NCI-H2227 treated with DMSO at 0.1 percent for 48 hours (cell line): ENCODE measurements at places on chromosomes 16 and 17.
A peak's percentile ranks its signal among the peaks of the same experiment; 100 is the strongest.

- DNase-seq: no peak
These were observed 25.5 kb downstream of the KDM8 start for GRCh38 chr16:27228621-27229501.

DNA sequence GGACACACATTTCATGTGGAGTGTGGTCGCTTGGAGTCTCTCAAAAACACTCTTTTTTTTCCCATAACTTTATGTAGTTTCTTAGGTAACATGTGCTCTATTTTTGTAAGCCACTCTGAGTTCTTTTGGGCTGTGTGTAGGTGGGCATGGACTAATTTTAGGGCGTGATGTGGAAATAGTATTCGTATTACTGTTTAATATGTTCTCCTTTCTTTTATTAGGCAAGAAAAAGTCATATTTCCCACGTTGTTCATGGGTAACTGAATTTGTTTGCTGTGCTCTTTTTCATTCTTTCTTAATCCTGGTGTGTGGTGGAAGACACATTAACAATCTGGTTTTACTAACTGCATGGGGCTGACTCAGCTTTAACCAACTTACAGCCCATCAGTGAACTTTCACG, 27.4 kb downstream of the NDEL1 start:
- no peak for DNase-seq

- no peak for DNase-seq
These were observed 8.8 kb downstream of the XYLT2 start for GRCh38 chr17:50354776-50355175.

DNA sequence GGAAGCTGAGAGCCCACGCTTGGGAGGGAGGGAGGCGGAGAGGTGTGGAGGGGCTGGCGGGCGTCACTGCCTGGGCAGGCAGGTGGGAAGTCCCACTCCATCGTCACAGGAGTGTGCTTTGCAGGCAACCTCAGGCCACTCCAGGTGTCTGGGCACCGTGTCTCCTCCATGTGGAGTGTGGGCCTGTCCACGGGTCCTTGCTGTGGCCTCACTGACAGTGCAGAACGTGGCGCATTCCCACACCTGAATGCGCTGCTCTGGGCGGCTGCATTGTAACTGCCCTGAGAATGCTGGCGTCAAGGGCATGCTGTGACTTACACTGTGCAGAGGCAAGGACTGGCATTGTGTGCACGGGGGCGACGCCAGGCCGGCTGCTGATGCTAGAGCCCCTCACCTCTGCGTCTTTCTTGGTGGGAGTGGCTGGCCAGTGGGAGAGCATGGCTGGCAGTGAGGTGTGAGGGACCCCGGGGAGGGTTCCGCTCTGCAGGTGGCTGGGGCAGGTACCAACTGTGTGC, 66.4 kb downstream of the BANP start:
- no peak for DNase-seq

DNA sequence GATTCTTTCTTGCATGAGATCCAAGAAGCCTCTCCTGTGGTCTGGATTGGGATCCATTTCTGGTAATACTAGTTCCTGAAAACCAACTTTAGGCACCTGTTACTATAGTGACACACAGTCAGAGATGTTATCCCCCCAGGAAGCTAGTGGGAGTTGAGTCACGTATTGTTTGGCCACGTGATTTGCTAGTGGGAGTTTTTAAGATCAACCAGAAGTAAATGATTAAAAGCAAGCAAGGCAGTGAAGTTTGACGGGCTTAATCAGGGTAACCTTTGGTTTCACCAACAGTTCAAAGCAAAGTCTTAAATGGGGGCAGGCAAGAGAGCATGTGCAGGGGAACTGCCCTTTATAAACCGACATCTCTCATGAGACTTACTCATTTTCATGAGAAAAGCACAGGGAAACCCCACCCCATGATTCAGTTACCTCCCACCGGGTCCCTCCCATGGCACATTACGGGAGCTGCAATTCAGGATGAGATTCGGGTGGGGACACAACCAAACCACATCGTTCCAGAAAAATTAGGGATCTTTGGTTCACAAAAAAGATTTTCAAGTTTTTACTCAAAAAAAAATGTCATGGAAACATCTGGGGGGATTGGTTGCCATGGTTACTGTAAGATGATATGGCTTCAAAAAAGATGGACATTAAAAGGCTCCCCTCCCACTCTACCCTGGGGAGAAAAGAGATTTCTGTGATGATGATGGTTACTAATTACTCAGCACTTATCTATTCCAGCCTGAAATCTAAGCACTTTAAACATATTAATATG, 483.1 kb upstream of the ERCC4 start:
- no peak for DNase-seq

DNA sequence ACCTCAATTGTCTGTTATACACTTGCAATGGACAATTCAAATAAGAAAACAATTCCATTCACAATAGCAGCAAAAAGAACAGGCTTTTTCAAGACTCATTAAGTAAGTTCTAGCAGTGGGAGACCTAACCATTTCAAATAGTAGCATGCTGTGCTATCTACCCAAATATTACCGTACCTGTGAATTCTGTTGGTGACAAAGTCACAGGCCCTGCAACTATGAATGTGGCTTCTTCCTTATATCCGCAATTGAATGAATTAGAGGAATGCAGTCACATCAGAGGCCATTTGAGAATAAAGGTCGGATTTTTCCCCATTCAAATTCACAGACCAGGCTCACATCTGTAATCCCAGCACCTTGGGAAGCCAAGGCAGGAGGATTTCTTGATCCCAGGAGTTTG, 800 bp upstream of the NME4 start:
- no peak for DNase-seq

DNA sequence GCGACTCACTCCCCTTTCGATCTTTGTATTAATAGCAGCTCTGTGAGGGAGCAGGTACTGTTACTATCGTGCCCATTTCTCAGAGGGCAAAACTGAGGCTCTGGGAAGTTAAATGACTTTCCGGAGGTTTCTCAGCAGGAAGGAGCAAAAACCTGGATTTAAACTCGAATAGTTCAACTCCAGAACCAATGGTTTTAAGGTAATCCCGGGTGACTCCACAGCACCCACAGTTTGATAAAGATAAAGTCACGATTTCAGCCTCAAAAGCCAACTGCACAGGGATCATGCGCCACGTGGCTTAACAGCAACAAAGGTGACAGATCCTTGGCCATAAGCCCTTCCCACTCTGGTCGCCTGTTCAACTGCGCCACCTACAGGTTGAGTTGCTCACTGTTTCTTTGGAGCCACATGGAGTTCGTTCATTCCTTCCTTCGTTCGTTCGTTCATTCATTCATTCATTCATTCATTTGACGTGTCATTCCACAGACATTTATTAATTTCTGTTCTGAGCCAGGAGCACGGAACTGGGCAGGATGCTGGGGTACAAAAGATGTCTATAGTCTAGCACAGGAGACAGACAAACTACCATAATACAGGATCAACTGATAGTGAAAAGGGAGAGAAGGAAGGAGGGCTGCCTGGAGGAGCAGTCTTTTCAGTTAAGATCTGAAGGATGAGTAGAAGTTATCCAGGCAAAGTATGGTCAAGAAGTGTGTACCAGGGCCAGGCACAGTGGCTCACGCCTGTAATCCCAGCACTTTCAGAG, 134.8 kb downstream of the HS3ST2 start:
- DNase-seq: peak; percentile 19

GRCh38 chr17:2459917-2460271, 51.8 kb downstream of the METTL16 start:
- no peak for DNase-seq

GRCh38 chr17:7428557-7428956, at the start of gene SPEM3:
TSS of gene SPEM3 (plus strand) at chr17:7428857. CDS start at chr17:7428903, 46 bp downstream.
- no peak for DNase-seq

DNA sequence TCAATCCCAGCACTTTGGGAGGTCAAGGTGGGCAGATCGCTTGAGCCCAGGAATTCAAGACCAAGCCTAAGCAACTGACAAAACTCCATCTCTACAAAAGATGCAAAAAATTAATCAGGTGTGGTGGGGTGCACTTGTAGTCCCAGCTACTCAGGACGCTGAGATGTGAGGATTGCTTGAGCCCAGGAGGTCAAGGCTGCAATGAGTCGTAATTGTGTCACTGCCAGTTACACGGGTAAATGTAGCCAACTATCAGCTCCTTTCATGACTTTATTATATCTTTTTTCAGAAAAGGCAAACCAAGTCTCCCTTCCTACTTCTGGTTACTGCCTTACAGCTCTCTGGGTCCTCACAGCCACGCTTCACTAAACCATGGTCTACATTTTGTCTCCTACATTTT, 4.0 kb downstream of the SDF2 start:
- DNase-seq: no peak

- no peak for DNase-seq
These were observed 15.2 kb downstream of the PHLPP2 start for GRCh38 chr16:71709229-71709781.

- no peak for DNase-seq
These were observed 1.2 kb upstream of the ATP2A1 start for GRCh38 chr16:28876973-28877654.

DNA sequence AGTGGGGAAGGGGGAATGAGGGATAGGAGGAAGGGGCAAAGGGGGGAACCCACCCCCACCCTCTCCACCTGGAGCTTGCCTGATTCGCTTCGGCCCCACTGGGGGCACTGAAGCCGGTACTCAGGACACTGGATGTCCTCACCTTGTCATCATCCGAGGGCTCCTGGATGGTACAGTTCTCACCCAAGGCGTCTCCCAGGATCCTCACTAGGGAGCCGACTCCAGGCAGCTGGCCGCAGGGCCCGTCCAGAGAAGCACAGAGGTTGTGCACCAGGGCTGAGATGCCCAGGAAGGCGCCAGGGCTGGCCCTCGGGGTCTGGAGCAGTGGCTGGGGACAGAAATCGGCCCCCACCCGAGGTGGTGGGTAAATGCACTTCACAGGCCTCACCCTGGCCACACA, 92.3 kb downstream of the LITAF start:
- DNase-seq: no peak

DNA sequence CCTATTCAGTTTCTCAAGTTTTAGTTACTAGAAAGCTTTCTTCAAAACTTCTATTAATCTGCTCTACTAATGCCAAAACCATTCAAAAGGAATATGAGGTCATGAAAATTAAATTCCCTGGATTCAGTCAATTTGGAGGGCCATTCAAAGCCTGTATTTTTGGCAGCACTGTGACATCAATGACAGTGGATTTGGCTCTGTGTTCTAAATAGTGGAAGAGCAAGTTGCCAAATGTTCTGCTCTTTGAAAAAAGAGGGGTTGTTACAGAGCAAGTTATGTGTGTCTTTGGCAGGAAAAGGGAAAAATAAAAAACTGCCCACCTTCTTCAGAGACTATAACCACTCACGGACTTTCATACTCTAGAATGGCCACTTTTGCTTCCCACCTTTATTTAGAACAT, 3.2 kb upstream of the C16orf46 start:
- DNase-seq: no peak

DNA sequence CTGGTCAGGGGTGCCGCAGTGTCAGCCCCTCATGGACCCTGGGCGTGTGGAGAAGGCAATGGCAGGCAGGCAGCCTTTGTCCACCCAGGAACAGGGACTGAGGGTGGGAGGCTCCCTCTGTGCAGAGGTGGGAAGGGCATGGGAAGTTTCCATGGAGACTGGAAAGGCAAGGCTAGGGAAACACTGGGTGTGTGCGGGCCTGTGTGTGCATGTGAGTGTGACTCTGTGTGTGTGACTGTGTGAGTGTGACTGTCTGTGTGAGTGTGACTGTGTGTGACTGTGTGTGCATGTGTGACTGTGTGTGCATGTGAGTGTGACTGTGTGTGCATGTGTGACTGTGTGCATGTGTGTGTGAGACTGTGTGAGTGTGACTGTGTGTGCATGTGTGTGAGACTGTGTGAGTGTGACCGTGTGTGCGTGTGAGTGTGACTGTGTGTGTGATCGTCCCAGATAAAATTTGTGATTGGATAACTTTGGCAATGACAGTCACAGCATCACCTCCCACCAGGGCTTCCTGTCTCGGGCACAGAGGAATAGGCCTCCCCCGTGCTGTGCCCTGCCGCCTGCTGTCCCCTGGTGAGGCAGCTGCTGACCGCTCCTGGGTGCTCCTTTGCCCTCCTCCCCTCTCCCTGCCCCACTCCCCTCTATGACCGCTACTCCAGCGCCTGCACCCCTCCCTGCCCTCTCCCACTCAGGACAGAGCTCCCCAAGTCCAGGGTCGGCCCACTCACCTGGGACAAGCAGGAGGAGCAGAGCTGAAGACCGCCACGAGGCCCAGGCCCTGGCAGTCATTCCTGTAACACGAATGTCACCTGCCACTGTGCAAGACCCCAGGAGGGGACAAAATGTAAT, 698 bp downstream of the CD300C start:
- no peak for DNase-seq

DNA sequence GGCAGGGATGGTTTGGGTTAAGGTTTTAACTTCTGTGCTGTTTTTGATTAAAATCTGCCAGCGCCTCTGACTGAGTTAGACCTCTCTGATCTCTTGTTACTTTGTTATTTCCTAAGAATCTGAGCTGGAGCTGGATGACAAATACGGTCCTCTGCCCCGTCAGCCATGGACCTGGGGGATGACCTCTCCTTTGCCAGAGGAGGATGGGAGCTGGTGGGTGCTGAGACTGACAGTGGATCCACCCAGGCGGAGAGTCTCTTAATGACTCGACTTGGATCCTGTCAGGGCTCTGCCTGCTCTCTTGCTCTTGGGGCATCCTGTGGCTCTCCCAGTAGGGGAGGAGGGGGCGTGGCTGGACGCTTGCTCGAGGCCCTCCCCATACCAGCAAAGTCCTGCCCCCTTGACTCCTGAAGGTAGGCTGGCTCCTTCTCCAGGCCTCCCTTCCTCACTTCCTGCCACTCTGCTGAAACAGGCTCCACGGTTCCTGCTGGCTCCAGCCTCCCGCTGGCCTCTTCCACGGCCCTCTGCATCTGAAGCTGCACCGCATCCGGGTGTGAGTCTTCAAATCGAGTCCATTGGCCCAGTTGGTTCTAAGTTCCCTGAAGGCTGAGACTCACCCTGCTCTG, 24.8 kb upstream of the MAP3K14 start:
- DNase-seq: peak; percentile 21

GRCh38 chr16:72604375-72604774, 432.4 kb upstream of the PMFBP1 start:
- DNase-seq: no peak

DNA sequence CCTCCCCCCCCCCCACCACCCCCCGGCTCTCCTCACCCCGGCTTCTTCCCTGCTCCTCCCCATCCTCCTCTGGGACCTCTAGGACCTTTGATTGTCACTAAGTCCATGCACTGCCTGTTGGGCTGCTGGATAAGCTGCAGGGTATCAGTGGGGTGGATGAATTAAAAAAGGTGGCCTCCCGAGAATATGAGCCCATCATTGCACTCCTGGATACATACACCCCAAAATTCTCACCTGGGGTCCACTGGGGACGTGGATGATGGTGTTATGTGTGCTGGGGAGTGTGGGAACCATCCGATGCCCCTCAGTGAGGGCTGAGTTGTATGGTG, 88.8 kb downstream of the IRF8 start:
- DNase-seq: no peak
